ENCODE measurements at places on chromosomes 7 and 10.

DNA sequence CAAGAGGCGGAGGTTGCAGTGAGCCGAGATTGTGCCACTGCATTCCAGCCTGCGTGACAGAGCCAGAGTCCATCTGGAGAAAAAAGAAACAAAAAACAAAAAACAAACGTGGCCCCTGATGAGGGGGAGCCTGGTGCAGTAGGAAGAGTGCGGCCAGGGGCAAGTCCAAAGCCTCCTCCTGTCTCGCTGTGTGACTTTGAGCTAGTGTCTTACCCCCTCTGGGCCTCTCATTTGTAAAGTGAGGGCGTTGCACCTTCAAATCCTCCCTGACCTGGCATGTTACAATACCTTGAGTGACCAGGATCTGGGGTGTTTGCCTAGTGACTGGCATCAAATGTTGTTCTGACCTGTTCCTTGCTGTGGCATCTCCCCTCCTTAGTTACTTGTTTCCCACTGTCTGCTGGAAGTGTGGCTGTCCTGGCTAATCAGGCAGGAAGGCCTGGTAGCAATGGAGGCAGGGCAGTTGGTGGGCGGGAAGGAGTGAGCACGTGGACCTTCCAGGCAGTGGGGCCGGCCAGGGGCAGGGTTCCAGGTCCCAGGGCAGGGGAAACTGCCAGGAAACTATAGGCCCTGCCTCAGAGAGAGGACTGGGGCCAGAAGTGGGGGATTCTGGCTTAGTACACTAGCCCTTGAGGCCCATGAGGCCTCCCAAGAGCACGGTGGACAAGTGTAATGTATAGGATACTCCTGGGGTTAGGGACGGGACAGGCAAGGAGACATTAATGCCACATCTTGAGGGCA is 24.5 kb upstream of the GOLGA7B start:
- DNase-seq: no peak

DNA sequence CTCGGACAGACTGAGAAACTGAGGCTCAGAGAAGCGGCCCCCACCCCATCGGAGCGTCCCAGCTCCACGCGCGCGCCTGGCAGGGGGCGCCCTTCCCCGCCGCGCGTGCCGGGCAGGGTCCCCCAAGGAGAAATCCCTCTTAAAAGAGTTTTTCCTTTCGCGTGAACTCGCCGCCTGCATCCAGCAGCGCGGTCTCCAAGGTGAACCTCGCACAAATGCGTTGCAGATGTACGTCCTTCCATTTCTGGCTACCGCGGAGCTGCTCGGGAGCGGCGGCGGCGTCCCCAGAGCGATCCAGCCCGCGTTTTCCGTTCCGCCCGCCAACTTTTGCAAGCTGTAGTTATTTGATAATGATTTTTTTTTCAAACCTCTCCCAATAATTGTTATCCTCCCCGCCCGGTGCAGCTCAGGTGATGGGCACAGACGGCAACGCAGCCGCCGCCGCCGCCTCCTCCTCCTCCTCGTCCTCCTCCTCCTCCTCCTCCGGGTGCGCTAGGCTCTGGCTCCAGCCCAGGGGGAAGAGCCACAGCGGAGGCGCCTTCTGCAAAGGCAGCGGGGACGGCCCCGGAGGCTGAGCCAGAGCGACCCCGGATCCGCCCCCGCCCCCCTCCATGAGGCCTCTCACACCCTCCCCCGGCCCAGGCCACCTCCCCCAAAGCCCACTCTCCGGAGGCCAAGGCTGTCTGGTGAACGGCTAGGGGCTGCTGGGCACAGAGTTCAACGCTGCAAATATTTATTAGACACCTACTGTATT is 74.0 kb upstream of the CUX1 start:
- DNase-seq: peak; percentile 58

DNA sequence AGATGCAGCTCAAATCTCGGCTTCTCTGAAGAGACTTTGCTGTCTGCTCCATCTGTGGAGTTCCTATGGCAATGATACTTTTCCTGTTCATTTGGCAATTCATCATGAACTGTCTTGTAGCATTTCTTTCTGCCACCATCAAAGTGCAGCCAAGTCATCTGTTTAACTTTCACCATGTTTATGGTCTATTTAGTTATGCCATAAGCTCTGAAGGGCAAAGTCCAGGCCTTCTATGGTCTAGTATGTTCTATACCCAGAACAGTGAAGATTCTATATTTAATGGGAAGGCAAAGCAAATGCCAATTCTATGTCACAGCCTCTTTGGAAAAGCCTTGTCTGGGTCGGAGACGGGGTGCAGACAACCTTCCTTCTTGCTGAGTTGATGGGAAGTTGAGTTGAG is 472.6 kb downstream of the PLXNA4 start:
- DNase-seq: no peak

GRCh38 chr10:47255033-47255813 is 44.8 kb upstream of the GDF10 start:
- no peak for DNase-seq

- no peak for DNase-seq
Measured at GRCh38 chr10:70258216-70258615, 25.0 kb upstream of the PPA1 start.

GRCh38 chr7:104818961-104819880 is 194.8 kb upstream of the KMT2E start:
- no peak for DNase-seq

DNA sequence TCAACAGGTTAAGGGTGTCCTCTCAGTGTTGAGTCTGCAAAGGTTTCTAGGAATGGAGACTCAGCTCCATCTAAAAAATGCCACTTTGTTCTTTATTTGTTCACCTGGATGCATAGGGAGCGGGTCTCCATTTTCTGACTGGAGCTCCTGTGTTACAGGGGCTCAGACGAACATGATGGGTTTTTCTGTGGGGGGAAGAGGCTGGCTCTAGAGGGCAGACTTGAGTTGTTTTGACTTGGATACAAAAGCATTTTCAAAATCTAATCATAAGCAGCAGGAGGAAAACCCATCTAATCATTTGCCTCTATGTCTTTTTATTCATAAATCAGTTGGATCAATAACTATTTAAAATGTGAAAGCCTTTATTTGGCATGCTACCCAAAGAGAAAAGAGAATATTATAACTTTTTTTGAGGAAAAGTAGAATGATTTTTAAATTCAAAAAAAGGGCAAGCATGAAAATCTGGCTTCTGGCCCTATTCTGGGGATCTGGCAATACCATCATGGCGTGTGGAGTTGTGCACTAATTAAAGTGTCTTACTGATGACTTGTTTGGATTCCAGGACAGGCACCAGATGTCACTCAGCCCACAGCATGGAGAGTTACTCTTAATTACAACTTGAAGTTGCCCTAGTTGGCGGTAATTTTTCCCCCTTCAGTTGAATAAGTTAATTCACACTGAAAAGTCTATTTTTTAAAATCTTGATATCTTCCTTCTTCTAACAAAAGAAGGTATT is 594.9 kb downstream of the REEP3 start:
- peak; percentile 4 for DNase-seq

- no peak for DNase-seq
Measured at GRCh38 chr7:8205031-8205387, 57.0 kb downstream of the ICA1 start.

- DNase-seq: peak; percentile 70
Measured at GRCh38 chr10:24848195-24848594, 104.2 kb downstream of the PRTFDC1 start.

DNA sequence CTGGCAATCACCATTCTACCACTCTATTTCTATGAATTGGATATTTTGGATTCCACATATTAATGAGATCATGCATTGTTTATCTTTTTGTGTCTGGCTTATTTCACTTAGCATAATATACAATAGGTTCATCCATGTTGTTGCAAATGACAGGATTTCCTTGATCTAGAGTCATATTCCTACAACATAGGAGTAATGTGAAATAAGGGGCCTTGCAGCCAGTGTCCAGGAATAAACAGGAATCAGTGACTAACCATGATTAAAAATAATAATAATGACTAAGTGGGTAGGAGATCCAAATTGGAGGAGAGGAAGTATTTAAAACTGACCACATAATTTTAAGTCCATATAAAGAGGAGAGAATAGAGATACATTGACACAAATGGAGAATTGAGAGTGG is 49.9 kb downstream of the SCIN start:
- DNase-seq: peak; percentile 20

DNA sequence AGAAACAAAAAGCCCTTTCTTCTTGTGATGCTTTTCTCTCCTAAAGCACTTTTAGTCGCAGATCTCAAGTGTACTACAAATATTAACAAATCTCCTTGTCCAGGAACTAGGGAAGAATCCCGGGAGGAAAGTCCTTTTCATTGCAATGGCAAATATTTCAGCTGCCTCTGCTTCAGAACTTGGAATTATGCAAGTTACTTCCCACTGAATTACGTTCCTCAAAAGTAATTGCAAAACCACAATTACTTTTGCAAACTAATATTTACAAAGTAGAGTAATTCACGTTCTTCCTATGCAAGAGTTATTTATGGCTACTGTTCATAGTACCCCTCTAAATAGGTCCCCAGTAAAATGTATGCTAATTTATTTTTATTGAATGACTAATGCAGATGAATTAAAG is 14.5 kb downstream of the PRKCQ start:
- DNase-seq: no peak

DNA sequence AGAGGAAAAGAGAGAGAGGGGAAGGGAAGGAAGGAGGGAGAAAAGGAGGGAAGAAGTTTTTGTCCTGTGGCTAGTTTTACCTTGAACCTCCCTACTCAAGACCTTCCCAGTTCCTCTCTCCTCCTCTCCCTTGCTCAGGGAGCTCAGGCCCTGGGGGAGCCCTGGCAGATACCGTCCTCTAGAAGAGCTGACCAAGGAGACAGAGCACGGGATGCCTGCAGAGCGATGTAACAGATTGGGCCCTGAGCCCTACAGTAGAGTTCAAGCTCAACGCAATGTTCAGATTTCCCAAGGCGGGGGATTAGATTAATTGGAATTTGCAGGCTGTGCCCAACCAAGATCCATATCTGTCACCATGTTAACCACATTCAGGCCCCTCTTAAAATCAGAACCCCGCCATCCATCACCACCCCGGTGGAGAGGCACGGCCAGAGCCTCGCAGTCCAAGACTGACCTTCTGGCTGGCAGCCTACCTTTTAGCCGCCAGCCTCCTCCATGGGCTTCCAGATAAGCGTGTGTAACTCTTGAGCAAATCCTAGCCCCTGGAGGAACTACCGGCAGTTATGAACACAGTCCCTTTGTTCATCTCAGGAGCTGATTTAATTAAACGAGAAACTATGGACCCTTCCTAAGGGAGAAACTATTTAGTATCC is 70.6 kb downstream of the KCNMA1 start:
- DNase-seq: peak; percentile 35

GRCh38 chr7:134140889-134141867 is 14.0 kb downstream of the LRGUK start:
- DNase-seq: peak; percentile 53

GRCh38 chr7:54888734-54889082 is 129.7 kb upstream of the SEC61G start:
- no peak for DNase-seq

- peak; percentile 70 for DNase-seq
Measured at GRCh38 chr10:100508691-100509150, 10.9 kb downstream of the SEC31B start.

GRCh38 chr10:47169581-47169980 is 130.4 kb upstream of the GDF10 start:
- DNase-seq: no peak

DNA sequence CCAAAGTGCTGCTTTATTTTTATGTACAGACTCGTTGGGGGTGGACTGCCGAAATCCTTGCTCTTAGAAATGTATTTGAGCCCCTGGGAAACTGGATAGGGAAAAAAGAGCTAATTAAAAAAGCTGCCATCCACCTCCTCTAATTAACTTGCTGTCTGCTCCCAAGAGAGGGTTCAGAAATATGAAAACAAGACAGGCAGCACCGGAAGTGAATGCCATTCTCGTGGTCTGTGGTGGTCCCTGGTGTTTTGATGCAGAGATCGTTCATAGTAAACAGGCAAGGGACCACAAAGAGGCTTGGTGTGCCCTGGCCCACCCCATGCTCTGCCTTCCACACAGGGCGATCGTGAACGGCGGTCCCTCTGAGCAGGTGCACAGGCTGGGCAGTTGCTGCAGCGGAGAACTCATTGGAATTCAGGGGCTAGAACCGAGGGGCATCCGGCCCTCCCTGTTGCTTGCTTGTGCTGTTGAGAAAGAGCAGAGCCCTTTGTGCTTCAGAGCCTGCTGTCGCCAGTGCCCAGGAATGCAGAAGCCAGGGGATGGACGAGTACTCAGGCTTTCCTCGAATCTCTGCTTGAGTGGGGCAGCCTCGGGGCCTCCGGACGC is 79.1 kb upstream of the BTBD16 start:
- no peak for DNase-seq

GRCh38 chr10:71312811-71313789 is 6.0 kb upstream of the SLC29A3 start:
- DNase-seq: peak; percentile 23

GRCh38 chr7:25124465-25125136 is 459 bp downstream of the CYCS start:
- DNase-seq: peak; percentile 2

- DNase-seq: no peak
Measured at GRCh38 chr10:119505131-119505551, 37.4 kb downstream of the RGS10 start.

DNA sequence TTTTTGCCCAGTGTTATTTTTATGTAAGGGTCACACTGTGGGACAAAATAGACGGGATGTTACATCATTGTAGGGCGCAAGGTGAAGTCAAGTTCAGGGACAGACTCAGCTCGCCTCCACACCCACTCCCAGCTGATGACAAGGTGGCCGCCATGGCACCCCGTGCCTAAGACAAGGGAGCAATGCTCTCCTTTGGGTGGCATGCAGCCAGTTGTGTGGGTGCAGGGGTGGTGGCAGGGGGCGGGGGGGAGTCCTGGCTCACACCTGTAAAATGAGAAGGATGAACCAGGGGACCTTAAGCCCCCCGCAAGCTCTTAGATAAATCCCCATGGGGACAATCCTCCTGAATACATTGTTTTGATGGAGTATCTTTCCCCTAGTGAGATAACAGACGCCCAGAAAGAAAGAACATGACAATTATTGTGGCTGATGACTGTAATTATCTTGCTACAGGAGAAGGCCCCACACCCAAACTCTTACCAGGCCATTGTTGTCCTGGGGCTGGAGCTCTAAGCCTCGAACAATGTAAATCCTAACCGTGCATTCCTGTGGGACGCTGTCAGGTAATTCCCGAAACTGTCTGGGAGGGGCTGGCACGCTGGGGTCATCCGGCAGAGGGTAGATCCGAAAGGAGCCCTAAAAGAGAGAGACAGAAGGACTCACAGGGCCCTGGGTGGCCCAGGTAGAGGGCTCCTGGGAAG is 148.7 kb downstream of the MYOF start:
- peak; percentile 25 for DNase-seq

GRCh38 chr10:31949266-31949665 is 20.6 kb upstream of the ARHGAP12 start:
- no peak for DNase-seq

GRCh38 chr10:130877126-130877525 is 434.4 kb downstream of the TCERG1L start:
- no peak for DNase-seq

- peak; percentile 50 for DNase-seq
Measured at GRCh38 chr7:134533288-134533771, 6.0 kb downstream of the AKR1B10 start.

DNA sequence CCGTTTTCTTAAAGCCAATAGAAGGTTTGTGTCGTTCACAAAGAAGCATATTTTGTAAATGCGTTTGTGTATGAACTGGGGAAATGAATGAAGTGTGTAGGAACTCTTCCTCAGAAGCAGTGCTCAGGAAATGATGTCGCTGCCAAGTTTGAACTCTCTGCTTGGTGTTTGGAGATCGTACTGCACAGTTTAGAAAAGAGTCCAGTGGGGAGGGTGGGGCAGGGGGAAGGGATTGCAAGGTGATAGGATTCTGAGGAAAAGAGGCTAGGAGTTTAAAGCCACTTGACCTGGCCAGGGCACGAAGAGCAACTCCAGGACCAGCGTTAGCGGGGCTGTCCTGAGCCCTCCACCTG is 122.2 kb downstream of the CUBN start:
- DNase-seq: no peak

All from fibroblast of skin of back (primary cell).